ENCODE measurements at places on chromosomes 7 and 10. TPM values are rescaled to one million over a fixed set of nuclear protein-coding genes. Genes with fewer than 3 reads are reported as not detected.

The TMEM196 gene
- not detected for total RNA-seq

The KCNMA1 gene
- total RNA-seq: 107 TPM

The IQUB gene
- 0.51 TPM for total RNA-seq

The REPIN1 gene
- 87.7 TPM for total RNA-seq

The WDR86 gene
- total RNA-seq: 8.6 TPM

The KAT6B gene
- 24.2 TPM for total RNA-seq

The CALHM2 gene
- total RNA-seq: 12.1 TPM

The PNLIPRP2 gene
- not detected for total RNA-seq

All from smooth muscle cell of the umbilical artery (primary cell).